ENCODE measurements at places on chromosomes 4 and X.

DNA sequence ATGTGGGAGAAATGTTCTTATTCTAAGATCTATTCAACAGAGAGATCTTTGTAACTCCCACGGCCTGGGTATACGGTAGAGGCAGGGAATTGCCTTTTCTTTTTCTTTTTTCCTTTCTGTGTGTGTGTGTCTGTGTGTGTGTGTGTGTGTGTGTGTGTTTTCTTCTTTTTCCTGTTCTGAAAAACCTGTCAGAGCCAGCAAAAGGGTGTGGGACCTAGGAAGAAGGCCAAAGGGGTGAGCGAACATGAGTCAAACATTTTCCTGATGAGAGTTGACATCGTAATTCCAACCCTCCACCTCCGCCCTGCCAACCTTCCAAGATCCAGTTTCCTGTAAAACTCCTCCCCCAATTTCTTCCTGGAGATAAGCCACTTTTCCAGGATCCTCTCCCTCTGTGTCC, 2.8 kb upstream of the CHIC2 start:
- no peak for DNase-seq

DNA sequence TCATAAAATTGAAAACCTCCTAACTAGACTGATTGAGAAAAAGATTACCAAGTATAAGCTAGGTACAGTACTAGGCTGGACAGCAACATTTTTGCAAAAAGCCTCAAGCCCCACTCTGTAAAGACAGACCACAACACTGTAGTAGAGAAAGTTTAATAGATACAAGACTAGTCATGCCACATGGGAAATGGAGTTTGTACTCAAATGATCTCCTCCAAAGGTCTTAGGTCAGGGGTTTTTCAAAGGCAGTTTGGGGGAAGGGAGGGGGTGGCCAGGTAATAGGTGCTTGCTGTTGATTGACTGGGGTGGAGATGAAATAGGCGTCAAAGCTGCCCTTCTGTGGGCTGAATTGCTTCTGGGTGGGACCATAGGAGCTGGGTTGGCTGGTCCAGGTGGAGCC, 14.2 kb downstream of the CNGA1 start:
- DNase-seq, result no peak

- no peak for DNase-seq
These were observed 42.5 kb downstream of the MID1 start for GRCh38 chrX:10577853-10578252.

- no peak for DNase-seq
These were observed at the start of gene CYSLTR1 for GRCh38 chrX:78327370-78328086. TSS of gene CYSLTR1 (minus strand) at chrX:78327611. CDS start at chrX:78273746, 53,865 bp downstream.

DNA sequence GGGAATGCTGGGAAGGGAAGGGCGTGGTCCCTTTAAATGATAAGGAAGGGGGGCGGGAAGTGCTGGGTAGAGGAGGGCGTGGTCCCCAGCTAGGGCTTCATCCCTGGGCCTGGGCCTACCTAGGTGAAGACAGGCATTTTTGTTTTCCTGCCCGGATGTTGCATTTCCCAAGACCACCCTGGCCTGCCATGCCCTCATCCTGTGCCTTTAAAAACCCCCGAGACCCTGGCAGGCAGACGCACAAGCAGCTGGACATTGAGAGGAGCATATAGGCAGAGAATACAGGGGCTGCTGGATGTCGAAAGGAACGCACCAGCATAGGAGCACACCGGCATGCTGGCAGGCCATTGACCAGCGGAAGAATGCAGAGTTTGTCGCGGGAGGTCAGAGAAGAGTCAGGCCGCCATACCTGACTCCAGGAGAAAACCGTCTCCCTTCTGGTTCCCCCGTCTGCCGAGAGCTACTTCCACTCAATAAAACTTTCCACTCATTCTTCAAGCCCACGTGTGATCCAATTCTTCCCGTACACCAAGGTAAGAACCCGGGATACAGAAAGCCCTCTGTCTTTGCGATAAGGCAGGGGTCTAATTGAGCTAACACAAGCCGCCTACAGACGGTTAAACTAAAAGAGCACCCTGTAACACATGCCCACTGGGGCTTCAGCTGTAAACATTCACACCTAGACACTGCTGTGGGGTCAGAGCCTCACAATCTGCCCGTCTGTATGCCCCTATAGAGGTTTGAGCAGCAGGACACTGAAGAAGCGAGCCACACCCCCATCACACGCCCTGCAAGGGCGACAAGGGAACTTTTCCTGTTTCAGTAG, 2.9 kb upstream of the AGA start:
- DNase-seq, result no peak
